NCI-H345 (cell line): ENCODE measurements at places on chromosomes 12 and 14.

- no peak for DNase-seq
Measured at GRCh38 chr12:18283831-18284230, 22.5 kb downstream of the PIK3C2G start.

DNA sequence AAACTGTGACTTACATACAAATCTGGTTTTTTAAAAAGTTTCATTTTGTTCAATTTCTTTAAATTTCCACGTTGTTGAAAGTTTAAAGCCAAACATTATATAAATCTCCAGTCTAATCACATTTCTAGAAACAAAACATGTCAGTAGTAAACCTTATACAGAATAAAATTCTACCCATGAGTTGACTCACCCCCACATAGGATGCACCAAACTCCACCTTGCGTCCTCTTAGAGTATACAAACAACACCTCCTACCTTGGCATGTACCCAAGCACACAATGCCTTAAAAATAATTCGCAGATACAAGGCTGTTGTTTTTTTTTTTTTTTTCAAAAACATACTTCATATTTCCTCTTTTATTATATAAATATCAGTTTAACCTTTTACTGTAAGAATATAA, 3.3 kb downstream of the FBXL14 start:
- DNase-seq = peak; percentile 17

- peak; percentile 92 for DNase-seq
Measured at GRCh38 chr12:70365648-70366518, at the start of gene KCNMB4. TSS of gene KCNMB4 (plus strand) at chr12:70366290. CDS start at chr12:70366735, 445 bp downstream.

- peak; percentile 34 for DNase-seq
Measured at GRCh38 chr12:118034429-118035189, 18.1 kb downstream of the RFC5 start.

GRCh38 chr12:132429602-132429945, 60.4 kb upstream of the FBRSL1 start:
- peak; percentile 71 for DNase-seq

DNA sequence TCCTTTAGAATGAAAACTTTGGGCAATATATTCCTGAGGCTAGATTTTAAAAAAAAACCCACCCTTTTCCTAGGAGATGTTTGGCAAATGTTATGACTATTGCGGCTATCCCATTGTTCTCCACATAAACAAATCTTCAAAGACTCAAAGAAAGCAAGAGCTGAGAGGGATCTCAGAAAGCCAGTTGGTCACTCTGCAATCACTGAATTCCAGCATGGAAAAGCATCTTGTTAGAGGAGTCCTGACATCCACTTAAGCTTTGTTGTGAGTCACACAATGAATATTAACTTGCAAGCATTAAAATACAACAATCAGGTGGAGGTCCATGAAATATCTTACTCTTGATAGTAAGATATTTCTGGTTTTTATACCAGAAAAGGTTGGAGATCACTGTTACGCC, 11.0 kb upstream of the PTPRB start:
- no peak for DNase-seq

- peak; percentile 26 for DNase-seq
Measured at GRCh38 chr12:44930972-44931600, 55.0 kb upstream of the NELL2 start.

- no peak for DNase-seq
Measured at GRCh38 chr12:91892081-91892855, 253.4 kb downstream of the BTG1 start.

GRCh38 chr12:57475271-57476161, 4.2 kb downstream of the ARHGAP9 start:
- DNase-seq = no peak

DNA sequence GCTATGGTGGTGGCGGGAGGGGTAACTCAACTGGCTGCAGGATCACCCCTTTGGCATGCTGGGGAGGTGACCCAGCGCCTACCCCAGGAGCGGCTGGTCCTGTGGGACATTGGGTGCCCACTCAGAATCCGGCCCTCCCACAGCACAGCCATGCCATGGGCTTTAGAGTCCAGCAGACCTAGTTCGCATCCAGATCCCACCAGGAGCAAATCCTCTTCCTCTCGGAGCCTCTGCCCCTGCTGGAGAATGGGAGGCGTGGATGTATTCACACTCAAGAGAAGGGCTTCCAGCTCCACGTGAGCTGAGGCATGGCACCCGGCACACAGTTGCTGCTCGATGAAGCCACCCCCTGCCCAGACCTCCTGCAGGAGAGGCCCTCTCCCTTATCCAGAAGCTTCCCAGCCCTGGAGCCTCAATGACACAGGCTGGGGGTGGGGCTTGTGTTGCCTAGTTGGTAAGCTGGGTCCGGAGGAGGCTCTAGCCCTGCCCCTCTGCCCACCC, 17.7 kb downstream of the FAM222A start:
- no peak for DNase-seq

DNA sequence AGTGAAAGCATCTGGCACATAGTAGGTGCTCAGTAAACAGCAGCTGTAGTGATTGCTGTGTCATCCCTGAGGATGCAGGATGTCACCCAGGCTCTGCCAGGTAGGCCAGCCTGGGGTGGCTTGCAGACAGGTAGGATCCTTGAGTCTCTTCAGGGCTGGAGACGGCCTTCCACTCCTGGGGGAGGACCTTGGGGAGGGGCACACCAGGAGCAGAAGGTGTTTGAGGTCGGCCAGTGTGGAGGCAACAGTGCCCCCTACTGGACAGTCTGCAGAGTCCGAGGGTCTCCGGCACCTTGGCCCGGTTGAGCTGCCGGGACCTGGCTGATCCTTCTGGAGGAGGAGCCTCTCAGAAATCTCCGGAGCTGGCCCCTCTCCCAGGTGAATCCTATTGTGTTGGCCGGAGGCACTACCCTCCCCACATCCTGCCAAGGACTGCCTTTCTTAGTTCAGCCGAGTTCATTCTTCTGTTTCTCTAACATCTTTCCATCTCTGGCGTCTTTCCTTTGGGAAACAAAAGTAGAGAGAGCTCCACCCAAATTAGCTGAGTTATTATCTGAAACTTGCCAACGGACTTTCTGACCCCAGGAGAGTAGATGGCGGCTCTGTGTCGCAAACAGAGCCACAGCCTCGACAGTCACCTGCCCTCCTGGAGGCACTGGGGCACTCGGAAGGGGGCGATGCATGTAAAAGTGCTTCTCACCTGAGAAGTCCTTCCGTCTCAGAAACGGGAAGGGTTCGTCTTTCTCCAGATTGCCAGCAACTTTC, 41.8 kb upstream of the CLMN start:
- DNase-seq = peak; percentile 3

GRCh38 chr14:73717266-73717665, 3.1 kb upstream of the PNMA1 start:
- peak; percentile 27 for DNase-seq

GRCh38 chr14:95523815-95524448, 7.5 kb upstream of the SYNE3 start:
- peak; percentile 57 for DNase-seq

- no peak for DNase-seq
Measured at GRCh38 chr14:36582874-36583241, 444 bp upstream of the NKX2-8 start.

DNA sequence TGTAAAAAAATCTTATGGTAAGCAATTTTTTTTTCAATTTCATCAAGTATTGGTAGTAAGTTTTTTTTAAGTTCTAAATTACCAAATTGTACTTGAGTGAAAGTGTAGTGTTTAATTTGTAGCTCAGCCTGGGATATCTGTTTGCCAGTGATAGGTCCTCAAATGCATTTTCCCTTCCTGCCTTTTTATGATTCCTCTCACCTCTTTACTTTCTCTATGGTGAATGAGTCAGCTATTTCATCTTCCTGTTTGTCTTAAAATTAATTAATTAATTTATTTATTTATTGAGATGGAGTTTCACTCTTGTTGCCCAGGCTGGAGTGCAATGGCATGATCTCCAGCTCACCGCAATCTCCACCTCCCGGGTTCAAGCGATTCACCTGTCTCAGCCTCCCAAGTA, 10.6 kb downstream of the SRP54 start:
- no peak for DNase-seq

GRCh38 chr14:66233591-66233990, 252.6 kb upstream of the CCDC196 start:
- DNase-seq = peak; percentile 41

DNA sequence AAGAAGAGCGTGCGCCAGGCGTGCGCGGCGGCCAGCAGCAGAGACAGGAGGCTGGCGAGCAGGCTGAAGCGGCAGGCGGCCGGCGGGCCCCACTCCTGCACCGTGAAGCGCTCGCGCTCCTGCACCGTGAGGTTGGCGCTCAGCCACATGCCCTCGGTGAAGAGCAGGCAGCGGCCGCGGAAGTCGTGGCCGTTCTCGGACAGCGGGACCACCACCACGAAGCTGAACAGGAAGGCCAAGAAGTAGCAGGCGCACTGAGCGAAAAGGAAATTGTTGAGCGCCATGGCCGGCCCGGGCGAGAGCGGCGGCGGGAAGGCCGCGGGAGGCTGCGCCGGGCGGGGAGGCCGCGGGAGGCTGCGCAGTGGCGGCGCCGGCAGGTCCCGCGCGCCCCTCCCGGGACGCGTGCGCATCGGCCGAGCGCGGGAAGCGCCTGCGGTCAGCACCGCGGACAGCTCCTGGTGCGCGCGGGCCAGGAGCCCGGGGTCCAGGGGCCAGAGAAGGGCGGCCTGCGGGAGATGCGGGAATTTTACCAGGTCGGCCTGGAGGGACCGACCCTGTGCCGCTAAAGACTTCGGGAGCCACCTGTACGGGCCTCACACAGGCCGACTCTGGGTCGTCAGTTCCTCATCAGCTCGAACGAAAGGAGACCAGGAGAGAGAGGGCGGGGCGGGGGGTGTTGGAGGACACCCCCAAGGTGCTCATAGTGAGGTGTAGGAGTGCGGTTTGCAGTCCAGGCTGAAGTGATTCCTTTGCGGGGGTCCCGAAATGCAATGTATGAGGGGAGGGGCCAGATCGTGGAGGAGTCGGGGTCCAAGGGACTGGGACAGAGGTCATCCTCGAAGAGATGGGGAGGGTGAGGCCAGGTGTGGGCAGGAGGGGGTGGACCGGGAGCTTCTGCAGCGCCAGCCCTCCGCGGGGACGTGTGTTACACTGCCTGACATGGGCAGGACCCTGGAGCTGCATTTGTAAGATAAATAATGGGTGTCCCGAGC, at the start of gene TMEM179:
Gene TMEM179 (minus strand): TSS at position 315 of the 992 bp plus-strand sequence. CDS start 31 bp downstream, at position 284.
- DNase-seq = peak; percentile 57

- no peak for DNase-seq
Measured at GRCh38 chr12:94721173-94721572, 70.8 kb upstream of the TMCC3 start.

- no peak for DNase-seq
Measured at GRCh38 chr14:74219277-74220205, 19.7 kb upstream of the VSX2 start.

- no peak for DNase-seq
Measured at GRCh38 chr12:120007272-120007671, 18.2 kb downstream of the BICDL1 start.

- DNase-seq = no peak
Measured at GRCh38 chr12:132079695-132080094, 64.4 kb downstream of the DDX51 start.

- no peak for DNase-seq
Measured at GRCh38 chr12:62256408-62257096, 3.7 kb upstream of the USP15 start.
